ENCODE measurements at places on chromosomes 12 and 14.

- DNase-seq, result no peak
Measured at GRCh38 chr14:55131370-55132137, 2.5 kb downstream of the LGALS3 start.

DNA sequence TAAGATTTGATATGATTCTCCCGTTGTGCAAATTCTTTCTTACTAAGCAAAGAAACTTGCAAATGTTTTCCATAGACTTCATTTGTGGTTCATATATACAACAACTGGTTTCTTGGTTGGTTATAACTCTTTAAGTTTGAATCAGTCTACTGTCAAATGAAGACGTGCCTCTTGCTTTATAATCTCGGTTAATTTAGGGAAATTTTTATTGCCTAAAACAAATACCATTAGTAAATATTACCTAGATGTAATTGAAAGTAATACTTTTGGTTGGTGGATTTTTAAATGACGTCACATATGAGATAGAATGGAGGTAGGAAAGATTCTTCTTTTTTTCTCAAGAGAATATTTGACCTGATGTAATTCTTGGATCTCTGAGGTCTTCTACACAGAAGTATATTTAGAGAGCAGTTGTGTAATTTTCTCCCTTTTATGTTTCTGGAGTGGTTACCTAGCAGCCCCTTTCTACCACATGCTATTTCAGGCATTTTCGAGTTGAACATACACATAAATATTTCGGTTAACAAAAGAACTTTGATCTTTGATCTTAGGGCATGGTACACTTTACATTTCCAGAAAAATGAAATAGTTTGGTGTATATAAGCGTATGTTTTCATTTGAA is 1.7 kb downstream of the ATF7IP start:
- no peak for DNase-seq

DNA sequence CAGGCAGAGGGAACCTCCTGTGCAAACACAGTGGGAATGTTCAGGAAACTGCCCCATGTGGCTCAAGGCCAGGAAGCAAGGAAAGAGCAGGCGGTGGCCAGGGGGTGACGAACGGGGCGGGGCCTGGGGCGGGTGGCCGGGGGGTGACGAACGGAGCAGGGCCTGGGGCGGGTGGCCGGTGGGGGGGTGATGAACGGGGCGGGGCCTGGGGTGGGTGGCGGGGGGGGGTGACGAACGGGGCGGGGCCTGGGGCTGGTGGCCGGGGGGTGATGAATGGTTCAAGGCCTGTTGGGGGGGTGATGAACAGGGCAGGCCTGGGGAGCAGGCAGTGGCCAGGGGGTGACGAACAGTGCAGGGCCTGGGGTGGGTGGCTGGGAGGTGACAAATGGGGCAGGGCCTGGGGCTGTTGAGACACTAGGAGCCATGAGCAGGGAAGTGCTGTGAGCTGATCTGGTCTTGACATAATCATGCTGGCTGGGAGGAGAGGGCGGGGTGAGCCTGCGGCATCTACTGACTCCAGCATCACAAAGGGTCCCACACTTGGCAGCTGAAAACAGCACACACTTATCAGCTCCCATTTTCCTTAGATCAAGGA is 62.7 kb upstream of the FBRSL1 start:
- no peak for DNase-seq

- no peak for DNase-seq
Measured at GRCh38 chr14:69096781-69097475, 56.0 kb downstream of the DCAF5 start.

- DNase-seq, result no peak
Measured at GRCh38 chr12:93844164-93844784, 167.1 kb downstream of the CRADD start.

- no peak for DNase-seq
Measured at GRCh38 chr12:85557850-85558249, 277.8 kb downstream of the ALX1 start.

GRCh38 chr14:106459971-106460730 is 933.8 kb downstream of the TMEM121 start:
- DNase-seq, result no peak

DNA sequence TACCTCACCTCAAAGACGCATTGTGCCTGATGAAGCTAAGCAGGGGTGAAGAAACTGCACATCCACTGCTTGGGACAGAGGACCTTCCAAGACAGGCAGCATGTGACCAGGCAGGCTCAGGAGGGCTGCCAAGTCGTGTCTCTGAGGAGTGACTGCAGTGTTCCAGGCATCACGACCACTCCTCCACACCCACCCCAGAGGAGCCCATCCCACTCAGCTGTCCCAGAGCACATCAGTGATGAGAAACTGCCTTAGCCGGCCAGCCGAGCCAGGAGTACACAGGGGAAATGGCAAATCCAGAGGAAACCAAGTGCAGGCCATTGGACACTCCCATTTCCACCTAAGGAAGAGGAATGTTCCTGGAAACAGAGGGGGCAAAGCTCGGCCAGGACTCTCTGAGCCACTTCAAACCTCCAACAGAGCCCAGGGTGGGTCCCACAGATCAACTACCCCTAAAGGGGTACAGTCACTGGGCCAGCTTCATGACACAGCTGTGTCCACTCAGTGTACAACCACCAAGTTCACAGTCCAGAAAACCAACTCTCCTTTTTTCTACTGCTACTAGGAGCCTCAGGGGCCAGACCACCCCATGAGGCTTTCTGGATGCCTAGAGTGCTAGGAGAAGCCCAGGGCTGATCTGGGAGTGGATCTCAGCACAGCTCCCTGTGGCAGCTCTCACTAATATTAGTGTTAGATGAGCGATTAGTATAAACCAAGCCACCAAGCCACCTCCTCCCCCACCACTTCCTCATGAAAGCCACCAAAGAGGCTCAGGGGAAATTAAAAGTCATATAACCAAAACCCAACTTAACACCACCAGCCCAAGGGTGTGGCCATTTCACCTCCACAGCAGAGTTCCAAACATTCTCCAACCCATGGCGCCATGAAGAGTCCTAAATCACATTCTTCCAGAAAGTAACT is 15.4 kb downstream of the PXN start:
- DNase-seq, result no peak

DNA sequence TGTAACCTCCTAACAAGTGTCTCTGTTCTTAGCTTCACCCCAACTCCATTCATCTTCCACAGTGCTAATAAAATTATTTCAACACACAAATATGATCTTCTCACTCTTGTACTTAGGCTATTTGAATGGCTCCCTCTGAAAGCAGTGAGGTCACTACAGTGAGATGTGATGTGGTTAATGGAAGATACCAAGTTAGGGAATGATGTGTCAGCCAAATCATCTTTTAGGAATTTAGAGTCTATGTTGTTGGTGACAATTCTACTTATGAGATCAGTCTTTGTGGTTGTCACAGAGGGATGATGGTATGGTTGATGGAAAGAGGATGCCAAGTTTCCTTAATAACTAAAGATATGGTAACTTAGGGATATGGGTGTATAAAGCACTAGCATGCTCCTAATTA is 57.6 kb downstream of the POLR3B start:
- no peak for DNase-seq

- no peak for DNase-seq
Measured at GRCh38 chr12:46608431-46609272, 217.1 kb downstream of the SLC38A4 start.

DNA sequence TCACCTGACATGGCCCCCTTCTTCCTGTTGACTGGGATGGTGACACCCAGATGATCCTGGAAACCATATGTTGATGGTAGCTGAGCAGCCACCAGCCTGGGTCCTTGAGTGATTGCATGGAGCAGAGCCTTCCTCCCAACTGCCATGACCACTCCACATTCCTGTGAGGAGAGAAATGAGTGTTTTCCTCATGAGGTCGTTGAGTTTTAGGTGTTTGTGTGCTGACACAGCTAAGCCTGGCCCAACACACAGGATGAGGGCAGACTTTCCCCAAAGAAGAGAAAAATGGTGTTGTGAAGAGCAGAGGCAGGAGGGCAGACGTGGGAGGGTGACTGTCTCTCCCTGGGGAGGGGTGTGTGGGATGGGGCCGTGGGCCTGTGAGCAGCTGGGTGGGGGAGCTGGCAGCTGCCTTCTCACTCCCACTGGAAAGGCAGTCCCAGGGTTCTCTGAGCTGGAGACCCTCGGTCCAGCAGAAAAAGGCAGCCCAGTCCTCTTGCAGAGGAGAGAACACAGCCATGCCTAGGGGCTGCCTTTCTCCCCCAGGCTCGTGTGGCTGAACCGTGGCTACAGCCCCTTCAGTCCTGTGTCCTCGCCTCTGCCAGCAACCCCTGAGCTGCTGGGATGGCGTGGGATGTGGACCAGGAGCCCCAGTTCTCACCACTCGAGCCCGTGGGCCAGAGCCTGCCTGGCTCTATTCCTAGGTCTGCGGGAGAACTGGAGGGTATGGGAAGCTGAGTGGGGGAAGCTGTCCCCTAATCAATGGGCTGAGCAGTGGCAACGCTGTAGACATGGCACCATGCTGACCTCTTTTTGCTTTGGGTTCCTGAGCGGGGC is 257.0 kb downstream of the ADGRD1 start:
- DNase-seq, result no peak

DNA sequence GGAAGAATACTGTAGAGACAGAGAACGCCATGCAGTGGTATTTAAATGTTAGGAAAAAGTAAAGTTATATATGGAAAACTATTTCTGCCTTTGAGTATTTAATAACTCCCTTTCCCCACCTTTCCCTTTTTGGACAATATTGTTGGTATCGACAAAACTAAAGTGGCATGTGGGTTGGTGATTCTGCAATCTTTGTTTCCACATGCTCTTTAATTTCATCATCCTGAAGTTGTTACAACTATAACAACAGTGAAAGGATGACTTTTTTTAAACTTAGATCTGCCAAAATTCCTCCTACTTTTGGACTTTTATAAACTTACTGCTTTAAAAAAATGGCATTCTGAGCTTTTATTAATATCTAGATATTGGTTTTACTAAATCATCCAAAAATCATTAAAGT is 25.3 kb downstream of the TTC8 start:
- DNase-seq, result no peak

DNA sequence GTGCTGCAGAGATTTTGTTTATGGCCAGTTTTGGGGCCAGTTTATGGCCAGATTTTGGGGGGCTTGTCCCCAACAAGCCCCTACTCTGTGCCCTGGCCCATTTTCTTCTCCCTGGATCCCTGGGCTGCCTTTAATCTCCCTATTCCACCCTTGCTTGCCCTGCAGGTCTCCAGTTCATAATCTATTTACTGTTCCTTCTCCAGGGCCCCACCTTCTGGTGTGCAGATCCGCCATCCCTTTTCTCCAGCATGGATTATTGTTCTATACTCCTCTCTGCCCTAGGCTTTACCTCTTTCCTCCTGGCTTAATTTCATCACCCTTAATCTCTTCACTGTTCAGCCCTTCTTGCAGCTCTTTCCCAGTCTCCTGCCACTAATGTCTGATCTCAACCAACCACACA is 26.0 kb upstream of the NUDT4 start:
- no peak for DNase-seq

DNA sequence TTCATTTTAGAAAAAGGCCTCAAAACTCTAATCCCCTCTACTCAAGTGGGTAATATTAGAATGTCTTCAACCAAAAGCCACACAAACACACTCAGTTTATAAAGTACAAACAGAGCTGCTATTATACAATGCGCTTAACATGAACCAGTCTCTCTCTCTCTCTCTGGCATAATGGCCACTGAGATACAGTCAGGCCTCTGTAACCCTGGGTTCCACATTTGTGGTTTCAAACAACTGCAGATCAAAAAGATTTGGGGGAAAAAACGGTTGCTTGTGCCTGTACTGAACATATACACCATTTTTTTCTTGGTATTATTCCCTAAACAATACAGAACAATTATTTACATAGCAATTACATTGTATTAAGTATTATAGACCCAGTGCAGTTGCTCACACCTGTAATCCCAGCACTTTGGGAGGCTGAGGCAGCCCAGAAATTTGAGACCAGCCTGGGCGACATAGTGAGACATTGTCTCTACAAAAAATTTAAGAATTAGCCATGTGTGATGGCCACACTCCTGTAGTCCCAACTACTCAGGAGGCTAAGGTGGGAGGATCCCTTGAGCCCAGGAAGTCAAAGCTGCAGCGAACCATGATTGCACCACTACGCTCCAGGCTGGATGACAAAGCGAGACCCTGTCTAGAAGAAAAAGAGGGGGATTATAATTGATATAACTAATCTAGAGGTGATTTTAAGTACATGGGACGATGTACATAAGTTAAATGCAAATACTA is 5.6 kb downstream of the SLC11A2 start:
- DNase-seq, result no peak

GRCh38 chr12:3222306-3222705 is 145.1 kb downstream of the TSPAN9 start:
- DNase-seq, result no peak

- peak; percentile 67 for DNase-seq
Measured at GRCh38 chr14:51564460-51564859, 87.2 kb upstream of the FRMD6 start.

GRCh38 chr12:54384591-54385041 is at the start of gene ZNF385A:
Gene ZNF385A, minus strand, starts transcription at chr12:54384733. Its CDS starts 219 bp downstream, at chr12:54384514.
- DNase-seq, result no peak

GRCh38 chr14:66135831-66136230 is 350.3 kb upstream of the CCDC196 start:
- no peak for DNase-seq

GRCh38 chr14:97120611-97121031 is 323.4 kb downstream of the VRK1 start:
- DNase-seq, result no peak

DNA sequence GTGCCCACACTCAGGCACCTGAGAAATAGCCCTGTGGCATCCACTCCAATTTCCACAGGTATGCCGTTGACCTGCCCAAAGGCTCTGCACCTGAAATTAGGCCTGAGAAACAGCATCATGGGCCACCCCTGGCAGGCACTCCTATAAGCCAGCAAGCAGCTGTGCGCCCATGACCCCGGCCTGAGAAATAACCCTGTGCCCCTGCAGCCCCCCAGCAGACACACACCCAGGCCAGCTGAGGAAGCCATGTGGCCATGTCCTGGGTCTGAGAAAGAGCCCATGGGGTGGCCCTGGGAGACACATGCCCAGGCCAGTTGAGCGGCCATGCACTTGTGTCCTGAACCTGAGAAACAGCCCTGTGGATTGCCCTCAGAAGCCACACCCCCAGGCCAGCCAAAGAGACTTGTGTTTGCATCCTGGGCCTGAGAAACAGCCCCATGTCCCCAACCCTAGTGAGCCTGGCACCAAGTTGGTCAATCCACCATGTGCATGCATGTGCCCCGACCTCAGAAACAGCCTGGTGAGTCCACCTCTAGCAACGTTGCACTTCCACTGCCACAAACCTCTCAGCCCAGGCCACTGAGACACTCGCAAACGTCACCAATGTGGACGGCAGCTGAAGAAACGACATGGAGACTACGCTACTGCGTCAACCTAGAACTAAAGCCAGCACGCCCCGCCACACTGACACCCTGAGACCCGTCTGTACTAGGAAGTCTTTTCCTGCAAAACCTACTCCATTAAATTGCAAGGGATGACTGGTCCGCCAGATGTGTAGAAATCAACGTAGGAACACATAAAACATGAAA is 411.9 kb downstream of the TMEM121 start:
- no peak for DNase-seq

- no peak for DNase-seq
Measured at GRCh38 chr12:91717804-91718203, 427.8 kb downstream of the BTG1 start.

GRCh38 chr14:29163109-29163508 is 396.5 kb downstream of the FOXG1 start:
- DNase-seq, result no peak

Measured in NCI-H1417 treated with DMSO at 0.1 percent for 48 hours (cell line).